ENCODE measurements at places on chromosomes 11 and 22.

GRCh38 chr11:35029979-35030682, 108.8 kb upstream of the CD44 start:
- no peak for DNase-seq

GRCh38 chr11:121669422-121669821, 216.7 kb upstream of the SORL1-AS1 start:
- no peak for DNase-seq

DNA sequence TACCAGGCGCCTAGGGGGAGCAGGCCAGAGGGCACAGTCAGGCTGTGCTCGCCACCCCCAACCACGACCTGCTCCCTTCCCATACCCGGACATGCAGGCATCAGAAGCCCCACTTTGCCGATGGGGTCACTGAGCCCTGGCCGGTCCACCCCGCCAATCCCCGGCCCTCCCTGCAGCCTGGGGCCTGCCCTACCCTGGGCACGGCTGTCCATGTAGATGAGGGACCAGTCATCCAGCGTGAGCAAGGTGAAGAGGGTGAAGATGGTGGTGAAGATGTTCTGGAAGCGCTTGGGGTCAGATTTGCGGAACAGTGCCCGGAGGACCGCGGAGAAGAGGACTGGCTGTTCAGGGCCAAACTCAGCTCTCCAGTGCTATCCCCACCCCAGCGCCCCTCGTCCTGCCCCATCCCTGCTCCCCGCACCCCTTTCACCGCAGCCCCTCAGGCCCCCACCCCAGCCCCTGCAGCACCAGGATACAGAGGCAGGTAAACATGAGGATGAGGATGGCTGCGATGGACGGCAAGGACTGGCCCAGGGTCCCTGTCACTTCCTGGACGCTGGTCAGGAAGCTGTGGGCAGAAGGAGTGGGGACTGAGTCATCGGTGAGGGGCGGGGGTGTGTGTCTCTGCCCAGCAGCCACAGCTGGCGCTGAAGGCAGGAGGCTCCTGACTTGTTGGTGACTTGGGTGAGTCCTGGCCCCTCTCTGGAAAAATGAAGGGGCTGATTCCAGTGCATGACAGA, 5.5 kb downstream of the CATSPER1 start:
- no peak for DNase-seq

GRCh38 chr11:17350455-17351171, 987 bp upstream of the NCR3LG1 start:
- DNase-seq, result no peak

DNA sequence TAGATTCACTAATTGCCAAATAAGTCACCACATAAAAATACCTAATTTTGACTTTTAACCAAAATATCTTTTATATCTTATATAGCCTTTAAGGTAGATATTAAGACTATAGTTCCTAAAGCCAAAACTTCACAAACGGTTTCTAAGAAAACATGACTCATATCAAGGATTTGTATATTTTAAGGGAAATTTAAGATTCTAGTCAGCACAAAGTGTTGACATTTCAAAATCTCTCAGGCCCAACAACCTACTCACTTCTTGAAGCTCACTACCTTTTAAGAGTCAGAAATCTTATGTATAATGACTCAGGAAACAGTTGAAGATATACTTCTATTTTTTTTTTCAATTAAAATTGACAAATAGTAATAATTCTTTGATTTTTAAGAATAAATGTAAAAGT, 221.9 kb downstream of the SBF2 start:
- no peak for DNase-seq

DNA sequence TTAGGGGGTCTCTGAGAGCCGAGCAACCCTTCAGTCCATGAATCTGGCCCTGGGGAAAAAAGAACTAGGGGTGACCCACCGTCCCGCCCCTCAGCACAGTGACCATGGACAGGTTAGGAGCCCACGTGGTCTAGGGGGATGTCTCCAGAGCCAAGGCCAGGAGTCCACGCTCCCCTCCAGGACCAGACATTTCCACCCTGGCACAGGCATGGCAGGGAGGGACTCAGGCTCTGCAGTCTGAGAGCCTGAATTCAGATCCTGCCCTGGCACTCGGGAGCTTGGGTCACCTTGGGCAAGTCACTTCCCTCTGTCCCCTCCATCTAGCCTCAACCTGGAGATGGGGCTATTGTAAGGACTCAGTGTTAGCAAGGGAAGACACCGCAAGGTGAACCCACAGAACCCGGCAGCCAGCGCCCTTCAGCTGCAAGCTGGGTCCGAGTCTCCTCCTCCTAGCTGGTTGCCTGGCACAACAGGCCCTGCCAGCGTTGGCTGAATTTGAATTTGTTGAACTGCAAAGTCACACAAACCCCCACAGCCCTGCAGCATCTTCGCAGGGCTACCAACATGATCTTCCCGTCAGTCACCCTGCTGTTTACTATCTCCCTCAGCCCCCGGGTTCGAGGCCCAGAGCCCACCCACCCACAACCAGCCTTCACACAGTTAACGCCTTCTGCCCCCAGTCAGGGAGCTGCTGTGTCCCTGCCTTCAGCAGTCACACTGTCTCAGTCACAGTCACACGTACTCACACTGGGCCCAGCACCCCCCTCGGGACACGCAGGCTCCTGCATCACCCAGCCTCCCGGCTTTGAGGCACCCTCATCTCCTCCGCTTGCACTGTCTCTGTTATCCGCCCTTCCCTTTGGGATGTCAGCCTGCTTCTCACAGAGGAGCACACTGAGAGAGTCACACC, 603 bp upstream of the PDGFB start:
- DNase-seq, result no peak

- no peak for DNase-seq
Measured at GRCh38 chr22:47848184-47848920, 1085.9 kb downstream of the TBC1D22A start.

DNA sequence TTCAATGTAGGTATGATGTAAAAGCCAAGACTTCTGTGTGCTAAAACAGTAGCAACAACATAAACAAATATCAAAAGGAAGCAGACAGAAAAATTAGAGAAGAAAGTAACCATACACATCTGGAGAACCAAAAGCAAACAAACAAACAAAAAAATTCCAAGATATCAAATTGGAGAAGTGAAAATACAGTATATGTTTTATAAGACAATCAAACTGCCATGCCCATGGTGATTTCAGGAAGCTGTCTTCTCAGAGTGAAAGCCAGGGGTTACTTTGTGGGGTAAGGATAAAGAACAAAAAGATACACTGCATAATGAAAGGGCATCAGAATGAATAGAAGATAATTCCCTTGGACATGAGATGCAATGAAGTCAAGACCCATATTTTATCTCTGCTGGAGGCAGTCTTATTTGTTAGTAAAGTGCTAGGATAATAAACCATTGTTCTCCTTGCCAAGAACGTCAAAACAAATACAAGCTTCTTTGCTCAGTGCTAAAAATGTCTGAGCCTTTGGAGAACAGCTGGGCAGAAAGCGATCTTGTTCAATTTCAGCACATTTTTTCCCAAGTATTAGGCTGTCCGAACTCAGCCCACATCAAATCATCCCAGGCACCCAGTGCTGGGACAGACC, 38.1 kb upstream of the LDLRAD3 start:
- no peak for DNase-seq

DNA sequence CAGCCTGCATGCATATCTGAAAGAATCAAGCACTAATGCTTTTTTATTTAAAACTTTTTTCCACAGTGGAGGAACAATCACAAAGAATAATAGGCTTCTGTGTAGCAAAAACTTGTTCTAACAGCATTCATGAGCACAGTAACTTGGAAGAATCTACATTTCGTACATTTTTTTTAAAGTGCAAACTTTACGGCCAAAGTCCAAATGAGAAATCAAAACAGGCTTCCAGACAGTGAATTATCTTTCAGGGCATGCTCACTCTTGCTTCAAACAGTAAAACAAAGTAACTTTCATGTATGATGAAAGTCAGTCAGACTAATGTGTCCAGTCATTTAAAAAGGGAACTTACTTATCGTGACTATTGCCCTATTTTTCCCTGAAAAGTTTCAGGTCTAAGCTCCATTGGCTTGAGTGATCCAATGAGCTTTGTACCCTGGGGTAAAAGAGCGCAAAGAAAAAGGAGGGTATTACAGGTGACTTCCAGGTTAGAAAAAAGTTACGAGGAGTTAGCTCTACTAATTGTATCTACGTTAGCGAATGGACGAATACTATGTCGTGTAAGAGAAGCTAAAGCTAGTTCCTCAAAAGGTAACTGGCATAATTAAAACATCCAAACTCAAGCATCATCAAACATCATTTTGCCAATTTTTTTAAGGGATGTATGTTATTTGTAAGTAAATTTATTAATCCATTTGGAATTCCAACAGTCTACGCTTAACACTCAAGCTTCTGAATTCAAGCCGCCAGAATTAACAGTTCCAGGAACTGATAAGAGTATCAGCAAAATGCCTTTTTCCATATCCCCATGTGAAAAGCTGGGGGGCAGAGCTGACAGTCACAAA, 1.7 kb downstream of the PICALM start:
- no peak for DNase-seq

- no peak for DNase-seq
Measured at GRCh38 chr11:14934641-14935351, 37.4 kb downstream of the CALCA start.

- peak; percentile 62 for DNase-seq
Measured at GRCh38 chr22:46044621-46045458, 67.9 kb upstream of the WNT7B start.

GRCh38 chr11:126189109-126189929, 22.1 kb downstream of the RPUSD4 start:
- peak; percentile 68 for DNase-seq

GRCh38 chr11:133318221-133318620, 214.1 kb downstream of the OPCML start:
- DNase-seq, result no peak

DNA sequence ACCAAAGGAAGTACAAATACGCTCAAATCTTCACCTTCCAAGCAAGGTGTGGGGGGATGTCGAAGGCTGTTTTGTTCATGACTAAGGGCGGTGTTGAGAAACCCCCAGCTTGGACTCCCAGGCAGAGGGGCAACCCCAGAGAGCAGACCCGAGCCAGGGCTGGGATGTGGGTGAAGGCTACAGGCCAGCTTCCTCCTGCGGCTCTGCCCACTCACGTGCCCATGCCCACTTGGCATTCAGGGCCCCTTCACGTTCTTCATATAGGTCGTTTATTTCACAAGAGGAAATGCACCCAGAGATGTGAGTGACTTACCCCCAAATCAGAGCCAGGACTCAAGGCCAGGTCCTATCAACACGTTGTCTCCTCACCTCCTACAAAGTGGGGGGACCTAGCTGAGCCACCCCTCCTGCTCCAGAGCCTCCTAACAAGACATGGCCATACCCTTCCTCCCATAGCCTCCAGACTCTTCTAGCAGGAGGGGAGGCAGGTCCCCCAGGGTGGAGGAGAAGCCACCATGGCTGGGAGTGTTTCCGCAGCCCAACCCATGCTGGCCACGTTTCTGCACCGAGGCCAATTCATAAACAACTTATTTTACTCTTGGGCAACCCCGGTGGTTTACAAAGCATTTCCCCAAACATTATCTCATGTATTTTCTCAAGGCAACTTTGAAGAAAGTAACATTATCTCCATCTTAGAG, 22.0 kb downstream of the TMEM184B start:
- DNase-seq, result no peak

DNA sequence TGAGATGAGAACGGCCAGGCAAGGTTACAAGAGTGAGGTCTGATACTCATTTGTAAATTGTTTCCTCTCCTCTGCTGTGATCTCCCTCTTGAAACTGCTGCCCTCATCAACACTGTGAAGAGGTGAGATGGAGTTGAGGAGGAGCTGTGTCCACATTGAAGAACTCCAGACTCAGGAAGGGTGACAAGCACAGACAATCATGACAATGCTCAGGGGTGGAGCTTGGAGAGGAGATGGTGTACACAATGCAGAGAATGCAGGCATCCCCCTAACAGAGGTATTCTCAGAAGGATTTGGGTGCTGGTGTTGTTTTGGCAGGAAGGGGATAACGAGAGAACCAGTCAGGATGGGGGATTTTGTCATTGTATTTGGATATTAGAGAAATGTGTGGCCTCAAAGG, 21.5 kb upstream of the MMP7 start:
- DNase-seq, result no peak

DNA sequence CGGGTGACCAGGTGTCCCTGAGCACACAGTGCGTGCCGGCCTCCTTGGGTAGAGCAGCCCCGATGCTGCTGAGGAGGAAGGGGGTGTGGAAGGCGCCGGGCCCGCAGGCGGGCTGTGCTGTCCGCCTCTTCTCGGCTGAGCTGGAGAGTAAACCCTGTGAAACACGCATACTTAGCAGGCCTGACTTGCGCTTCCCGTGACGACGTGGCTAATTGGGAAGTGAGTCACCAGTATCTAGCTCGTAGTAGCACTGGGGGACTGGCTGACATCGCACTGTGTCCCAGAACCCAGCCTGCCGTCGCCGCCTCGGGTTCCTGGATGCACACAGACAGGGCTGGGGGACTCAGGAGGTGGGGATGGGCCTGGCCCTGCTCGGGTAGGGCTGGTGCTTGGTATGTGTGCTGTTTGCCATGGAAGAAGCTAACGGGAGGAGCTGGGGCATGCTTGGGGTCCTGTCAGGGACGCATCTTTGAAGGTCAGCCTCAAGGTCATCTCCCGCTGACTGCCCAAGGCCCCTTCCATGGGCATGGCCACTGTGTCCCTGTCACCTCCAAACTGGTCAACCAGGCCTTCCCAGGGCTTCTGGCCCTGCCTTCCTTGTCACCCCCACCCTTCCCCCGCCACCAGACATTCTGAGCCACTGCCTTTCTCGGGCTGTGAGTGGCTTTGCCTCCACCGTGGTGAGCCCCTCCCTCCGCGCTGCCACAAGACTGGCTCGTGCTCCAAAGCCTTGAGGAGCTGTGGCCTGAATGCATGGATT, 1327.0 kb downstream of the BRD1 start:
- DNase-seq, result no peak

GRCh38 chr11:2268729-2269600, 1.4 kb downstream of the ASCL2 start:
- peak; percentile 68 for DNase-seq

Data from Peyer's patch (tissue), 4 donors.